Stimulated activated CD8-positive, alpha-beta memory T cell treated with anti-CD3 and anti-CD28 coated beads, Interleukin-2, amount 100 ng/mL, for 48 hours (primary cell): ENCODE measurements at places on chromosomes 5 and 9.

DNA sequence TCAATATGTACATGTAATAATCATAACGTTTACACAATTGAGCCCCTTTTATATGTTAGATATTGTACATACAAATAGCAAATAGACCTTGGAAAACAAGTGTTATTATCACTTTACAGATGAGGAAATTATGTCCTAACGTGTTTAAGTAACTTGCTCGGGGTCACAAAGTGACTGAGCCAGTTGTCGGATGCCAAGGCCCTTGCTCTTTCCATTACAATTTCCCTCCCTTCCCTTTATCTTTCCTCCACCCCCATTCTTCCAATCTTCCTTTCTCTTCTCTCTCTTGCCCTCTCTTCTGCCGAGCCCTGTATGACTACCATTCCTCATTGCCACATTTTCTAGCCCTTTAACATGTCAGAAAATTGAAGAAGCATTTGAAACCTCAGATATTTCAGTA lies 34.4 kb upstream of the RAD23B start:
- DNase-seq: no peak

DNA sequence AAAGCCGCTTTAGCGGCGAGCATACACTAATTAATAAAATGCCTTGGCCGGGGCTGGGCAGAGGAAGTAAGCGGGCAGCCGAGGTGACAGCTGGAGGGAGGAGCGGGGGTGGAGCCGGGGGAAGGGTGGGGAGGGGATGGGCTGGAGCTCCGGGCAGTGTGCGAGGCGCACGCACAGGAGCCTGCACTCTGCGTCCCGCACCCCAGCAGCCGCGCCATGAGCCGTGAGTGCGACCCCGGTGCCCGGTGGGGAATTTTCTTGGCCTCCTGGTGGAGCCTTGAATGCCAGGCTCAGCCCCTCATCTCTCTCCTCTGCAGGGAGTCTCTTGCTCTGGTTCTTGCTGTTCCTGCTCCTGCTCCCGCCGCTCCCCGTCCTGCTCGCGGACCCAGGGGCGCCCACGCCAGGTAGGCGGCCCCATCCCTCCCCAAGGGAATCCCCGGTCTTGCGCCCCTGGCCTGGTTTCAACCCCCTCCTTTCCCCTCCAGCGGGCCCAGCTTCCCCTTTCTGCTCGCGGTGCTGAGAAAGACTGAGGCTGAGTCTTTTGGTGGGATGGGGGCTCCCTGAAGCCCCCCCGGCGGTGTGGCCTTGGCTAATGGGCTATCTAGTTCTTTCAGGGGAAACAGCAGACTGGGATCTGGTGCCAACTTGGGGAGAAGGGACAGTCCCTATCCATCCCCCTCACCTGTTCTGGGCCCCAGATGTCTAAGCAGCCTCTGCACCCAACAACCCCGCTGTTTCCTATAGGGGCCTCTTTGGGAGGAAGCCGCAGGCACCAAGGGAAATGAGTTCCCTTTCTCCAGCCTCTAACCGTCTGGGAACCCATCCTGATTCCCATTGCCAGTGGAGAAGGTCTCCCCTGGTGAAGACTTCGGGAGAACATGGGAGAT lies at the start of gene PTGS1:
PTGS1 (plus strand) TSS at position 156 of the 887 bp plus-strand sequence; CDS start at position 217, 61 bp downstream.
- no peak for DNase-seq

DNA sequence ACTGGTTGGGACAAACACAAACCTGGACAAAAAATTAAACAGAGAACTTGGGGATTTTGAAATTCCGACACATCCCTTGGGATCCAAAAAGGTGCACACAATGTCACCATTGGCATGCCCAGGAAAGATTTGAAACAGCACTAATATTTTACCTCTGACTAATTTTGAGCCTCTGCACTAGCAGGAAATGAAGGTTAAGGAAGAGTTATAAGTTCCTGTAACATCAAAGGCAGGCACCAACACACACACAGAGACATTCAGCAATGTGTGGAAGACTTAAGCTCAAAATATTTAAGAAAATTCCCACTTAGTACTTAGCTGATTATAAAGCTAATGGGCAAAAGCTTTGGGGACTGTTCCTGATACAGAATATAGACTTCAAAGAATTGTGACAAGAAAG lies 247.0 kb downstream of the CDH9 start:
- no peak for DNase-seq

GRCh38 chr5:96945144-96945897 lies 9.4 kb downstream of the LNPEP start:
- DNase-seq: no peak

- no peak for DNase-seq
Observed at GRCh38 chr9:119268985-119269384, 100.2 kb downstream of the BRINP1 start.

- DNase-seq: no peak
Observed at GRCh38 chr5:7271435-7272084, 124.4 kb upstream of the ADCY2 start.

GRCh38 chr5:83408719-83409118 lies 62.8 kb upstream of the VCAN start:
- DNase-seq: no peak

DNA sequence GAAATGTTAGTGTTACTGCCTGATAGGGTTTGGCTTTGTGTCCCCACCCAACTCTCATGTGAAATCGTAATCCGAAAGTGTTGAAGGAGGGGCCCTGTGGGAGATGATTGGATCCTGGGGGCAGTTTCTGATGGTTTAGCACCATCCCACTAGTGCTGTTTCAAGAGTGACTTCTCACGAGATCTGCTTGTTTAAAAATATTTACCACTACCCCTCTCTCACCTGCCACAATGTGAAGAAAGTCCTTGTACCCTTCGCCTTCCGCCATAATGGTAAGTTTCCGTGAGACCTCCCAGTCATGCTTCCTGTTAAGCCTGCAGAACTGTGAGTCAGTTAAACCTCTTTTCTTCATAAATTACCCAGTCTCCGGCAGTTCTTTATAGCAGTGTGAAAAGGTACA lies 2.6 kb upstream of the RFX3 start:
- peak; percentile 30 for DNase-seq

DNA sequence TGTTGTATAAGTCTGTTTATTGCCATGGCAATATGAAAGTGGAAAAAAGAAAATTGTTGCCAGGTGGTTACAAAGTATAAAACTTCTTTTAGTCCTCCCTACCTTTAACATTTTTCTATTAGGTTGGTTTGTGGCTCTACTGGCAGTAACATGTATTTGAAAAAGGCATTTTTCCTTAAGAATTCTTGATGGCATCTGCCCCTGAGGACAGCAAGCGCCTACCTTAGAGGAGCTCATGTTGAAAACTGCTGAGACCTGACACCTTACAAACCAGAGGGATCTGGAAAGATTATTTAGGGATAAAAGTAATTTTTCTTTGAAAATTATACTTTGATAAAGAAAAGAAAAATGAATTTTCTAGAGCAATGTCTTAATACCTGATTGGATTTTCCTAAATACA lies 208.1 kb downstream of the CAVIN4 start:
- DNase-seq: no peak

DNA sequence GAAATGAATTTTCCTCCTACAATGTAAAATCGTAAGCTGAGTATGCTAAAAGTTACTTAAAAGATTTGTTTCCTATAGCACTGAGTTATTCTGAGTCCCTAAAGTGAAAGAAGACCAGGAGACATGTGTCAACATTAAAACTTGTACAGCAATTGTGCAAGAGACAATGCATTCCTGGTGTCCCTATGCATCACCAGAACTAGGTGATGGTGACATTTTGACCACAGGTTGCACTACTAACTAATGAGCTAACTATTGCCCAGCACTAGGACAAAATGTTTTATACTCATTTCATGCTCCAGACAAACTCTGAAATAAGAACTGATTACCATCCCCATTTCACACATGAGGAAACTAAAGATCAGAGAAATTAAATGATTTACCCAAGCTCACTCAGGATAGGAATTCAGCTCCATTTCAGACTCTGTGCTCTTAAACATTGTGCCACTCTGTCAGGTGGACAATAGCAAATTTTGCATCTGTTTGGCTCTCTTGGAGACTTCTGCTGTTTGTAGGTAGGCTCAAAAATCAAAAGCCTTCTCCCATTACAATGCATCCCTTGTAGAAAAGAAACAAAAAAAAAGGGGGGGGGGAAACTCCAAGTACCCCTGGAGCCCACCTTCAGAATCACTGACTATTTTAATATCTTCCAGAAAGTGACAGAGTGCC lies 269.2 kb downstream of the ACTL7B start:
- no peak for DNase-seq

DNA sequence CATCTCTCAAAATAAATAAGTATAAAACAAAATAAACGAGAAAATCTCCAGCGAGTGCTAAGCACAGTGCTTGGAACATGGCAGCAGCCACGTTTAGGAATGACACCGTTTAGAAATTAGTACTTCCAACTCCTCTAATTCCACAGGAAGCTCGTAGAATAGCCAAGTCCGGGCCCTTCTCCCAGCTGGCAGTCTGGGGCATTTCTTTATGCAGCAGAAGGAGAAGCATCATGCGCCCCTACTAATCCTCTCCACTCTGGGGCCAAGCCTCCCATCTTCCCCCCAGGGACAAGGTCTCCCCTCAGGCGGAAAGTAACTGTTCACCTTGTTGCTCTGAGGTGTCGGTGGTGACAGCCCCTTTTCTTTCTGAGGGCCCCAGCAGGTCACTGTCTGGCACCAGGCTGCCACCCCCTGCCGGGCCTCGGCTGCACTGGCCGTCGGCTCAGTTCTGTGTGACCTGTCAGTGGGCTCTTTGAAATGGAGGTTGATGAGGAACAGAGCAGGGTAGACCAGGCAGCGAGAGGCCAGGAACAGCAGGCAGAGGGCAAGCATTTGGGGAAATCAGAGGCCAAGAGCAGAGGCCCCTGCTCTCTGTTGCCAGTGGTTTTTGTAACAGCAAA lies 113.5 kb upstream of the WWC1 start:
- DNase-seq: no peak

- DNase-seq: no peak
Observed at GRCh38 chr5:81554647-81555046, 160.7 kb upstream of the ACOT12 start.

GRCh38 chr9:91039125-91039834 lies 237.7 kb downstream of the SYK start:
- DNase-seq: no peak

DNA sequence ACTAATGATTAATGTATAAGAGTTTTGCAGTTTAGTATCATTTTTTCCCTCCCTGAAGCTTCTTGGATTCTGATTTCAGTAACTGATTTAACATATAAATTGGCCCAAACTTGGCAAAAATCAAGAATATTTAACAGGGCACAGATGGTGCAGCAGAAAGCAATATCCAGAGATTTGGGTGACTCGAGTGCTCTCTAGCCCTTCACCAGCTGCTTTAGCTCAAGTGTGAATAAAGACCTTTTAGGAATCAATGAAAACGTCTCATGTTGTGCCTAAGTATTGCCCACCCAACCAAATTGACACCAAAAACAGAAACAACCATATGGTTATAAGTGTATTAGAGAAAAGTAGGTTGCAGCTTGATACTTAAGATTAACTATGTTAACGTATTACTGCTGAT lies 933.4 kb upstream of the PTPRD start:
- DNase-seq: no peak

DNA sequence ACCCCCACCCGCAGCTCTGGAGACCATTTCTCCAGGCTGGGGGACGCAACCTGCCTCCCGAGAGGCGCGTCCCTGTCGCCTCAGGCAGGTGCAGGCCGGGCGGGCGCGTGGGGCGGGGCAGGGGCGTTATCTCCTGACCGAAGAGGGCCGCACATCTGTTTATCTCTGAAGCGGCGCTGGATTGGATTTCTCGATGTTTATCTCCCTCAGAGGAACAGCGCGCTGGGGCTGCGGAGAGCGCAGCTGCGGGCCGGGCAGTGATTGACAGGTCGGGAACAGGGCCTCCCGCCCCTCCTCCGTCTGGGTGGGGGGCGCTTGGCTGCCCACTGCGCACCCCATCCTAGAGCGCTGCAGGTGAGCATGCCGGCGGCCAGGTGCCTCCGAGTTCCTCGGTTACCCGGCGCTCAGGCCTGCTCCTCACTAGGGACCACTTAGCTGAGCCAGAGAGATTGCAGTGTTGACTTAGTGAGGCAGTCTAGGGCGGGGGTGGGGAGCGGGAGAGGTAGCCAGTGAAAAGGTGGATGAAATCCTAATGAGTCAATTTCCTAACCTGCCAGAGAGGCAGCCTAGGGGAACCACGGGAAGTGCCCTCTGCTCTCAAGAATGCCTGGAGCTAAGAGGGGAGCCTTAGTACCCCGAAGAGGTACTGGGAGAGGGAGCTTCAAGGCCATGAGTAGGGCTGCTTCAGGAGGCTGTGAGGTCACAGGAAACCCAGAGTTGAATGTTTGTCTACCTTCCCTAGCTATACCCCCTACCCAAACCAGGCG lies 39.6 kb upstream of the TIFAB start:
- no peak for DNase-seq

- DNase-seq: no peak
Observed at GRCh38 chr5:175032013-175032412, 307.6 kb downstream of the MSX2 start.

DNA sequence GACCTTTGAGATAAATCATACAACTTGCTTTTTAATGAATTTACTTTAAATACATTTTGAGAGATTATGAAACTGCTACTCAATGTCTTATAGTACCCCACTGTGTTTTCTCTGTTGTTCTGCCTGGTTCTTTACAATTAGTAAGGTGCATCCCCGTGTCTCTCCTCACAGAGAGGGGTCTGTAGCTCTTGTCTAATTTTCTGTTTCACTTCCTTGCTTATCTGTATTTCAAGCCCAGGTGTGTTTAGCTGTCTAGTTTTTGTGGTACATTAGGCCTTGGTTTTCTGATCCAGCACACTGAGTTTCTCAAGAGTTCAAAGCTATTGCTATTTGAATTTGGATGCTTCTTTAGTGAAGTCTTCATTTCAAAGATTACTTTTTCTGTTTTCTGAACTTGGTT lies 105.1 kb downstream of the MAST4 start:
- DNase-seq: no peak

DNA sequence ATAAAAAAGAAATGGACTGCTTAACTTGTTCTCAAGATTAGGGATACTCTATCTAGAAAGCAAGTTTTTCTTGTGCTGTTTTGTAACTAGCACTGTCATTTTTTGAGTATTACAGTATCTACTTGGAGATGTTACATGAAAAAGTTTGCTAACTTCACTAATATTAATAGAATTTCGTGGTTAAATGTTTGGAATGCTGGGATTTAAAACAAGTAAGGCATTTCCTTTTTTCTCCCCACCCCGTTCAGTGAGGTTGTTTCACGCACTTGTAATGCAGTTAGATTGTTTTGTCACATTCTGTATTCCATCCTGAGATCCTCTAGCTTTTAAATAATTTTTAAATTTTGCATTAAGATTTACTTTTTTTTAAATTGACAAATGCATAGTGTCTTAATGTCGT lies 20.0 kb upstream of the TEK start:
- no peak for DNase-seq

GRCh38 chr9:89815903-89816573 lies 211.2 kb downstream of the GADD45G start:
- DNase-seq: no peak

DNA sequence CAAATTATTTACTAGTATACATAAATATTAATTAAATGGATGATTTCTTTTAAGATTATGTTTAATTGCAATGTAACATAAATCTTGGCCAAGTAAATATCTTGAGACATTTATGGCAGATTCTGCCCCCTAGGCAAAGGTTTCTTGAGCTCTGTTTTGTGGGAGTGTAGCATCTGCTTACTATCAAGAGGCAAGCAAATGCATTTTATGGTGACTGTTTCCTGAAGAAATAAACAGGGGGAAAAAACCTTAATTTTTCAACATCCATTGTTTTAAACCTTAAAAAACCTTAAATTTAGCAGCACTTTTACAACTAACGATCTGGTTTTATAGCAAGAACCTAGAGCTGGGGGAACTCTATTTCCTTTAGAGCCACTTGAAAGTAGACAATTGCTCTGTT lies 25.7 kb upstream of the FREM1 start:
- DNase-seq: no peak
